ENCODE measurements at places on chromosomes 2 and 18.

GRCh38 chr2:221555494-221555846 lies 16.6 kb downstream of the EPHA4 start:
- DNase-seq = no peak

- no peak for DNase-seq
Measured at GRCh38 chr2:25926984-25927756, 48.9 kb upstream of the ASXL2 start.

- DNase-seq = no peak
Measured at GRCh38 chr2:186912979-186913378, 64.0 kb upstream of the ZSWIM2 start.

GRCh38 chr2:196076778-196077568 lies 8.3 kb upstream of the DNAH7 start:
- no peak for DNase-seq

DNA sequence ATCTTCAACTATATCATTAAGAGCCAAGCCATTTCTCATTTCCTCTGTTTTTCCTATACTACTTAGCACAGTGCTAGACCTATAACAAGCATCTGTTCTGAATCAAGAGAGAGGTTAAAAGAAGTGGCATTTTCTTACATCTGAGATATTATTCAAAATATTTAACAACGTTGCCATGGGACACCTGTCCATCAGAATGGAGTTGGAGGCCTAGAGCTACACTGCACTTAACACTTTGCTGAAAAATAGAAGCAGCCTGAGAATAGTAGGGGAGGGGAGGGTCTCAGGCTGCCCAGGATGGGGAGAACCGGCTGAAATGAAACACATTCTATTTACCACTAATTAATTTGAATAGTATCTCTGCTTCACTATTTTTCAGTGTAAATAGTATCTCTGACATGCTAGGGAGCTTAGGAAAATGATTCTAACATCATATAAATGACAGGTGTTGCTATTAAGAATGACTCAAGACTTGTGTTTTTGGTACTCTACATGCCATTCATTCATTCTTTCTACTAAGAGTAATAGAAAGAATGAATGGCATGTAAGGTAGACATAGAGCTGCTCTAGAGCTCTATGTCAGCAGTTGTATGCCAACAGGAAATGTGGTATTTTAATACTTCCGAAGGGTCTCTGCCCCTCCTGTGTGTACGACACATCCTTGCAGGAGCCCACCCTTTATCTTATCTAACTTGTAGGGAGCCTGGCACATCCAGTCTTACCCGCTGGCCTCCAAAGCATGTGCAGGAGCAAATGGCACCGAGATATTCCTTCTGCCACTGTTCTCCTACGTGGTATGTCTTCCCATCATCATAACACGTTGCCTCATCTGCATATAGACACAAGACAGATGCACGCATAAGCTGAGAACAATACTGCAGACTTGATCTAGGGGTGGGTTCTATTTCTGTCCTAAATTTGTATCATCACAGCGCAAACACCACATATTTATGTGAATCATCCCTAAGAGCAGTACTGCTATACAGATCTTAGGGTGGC lies 52.6 kb downstream of the ATIC start:
- no peak for DNase-seq

- no peak for DNase-seq
Measured at GRCh38 chr2:206639636-206640035, 2.7 kb upstream of the FAM237A start.

DNA sequence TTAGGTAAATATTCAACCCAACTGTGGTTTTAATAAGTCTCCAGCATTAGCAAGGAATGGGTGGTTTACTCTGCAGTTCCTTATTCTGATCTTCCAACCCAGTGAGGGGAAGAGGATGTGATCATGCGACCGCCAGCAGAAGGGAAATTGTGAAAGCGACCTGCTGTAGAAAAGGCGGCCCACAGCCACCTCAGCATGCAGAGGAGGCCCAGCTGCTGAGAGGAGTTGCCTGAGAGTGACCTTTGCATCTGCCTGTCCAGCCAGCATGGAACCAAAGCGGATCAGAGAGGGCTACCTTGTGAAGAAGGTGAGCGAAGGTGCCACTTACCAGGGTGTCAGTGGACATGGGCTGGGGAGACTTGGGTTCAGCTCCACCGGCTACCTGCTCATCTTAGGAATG lies at the start of gene PLEK:
PLEK (plus strand) TSS at position 196 of the 400 bp plus-strand sequence; CDS start at position 266, 70 bp downstream.
- no peak for DNase-seq

- DNase-seq = no peak
Measured at GRCh38 chr2:96663829-96664228, 21.3 kb downstream of the FER1L5 start.

- no peak for DNase-seq
Measured at GRCh38 chr18:73923866-73924265, 223.8 kb downstream of the FBXO15 start.

GRCh38 chr18:5558851-5559250 lies 15.1 kb upstream of the EPB41L3 start:
- DNase-seq = no peak

GRCh38 chr18:28112056-28112470 lies 64.9 kb downstream of the CDH2 start:
- DNase-seq = no peak

DNA sequence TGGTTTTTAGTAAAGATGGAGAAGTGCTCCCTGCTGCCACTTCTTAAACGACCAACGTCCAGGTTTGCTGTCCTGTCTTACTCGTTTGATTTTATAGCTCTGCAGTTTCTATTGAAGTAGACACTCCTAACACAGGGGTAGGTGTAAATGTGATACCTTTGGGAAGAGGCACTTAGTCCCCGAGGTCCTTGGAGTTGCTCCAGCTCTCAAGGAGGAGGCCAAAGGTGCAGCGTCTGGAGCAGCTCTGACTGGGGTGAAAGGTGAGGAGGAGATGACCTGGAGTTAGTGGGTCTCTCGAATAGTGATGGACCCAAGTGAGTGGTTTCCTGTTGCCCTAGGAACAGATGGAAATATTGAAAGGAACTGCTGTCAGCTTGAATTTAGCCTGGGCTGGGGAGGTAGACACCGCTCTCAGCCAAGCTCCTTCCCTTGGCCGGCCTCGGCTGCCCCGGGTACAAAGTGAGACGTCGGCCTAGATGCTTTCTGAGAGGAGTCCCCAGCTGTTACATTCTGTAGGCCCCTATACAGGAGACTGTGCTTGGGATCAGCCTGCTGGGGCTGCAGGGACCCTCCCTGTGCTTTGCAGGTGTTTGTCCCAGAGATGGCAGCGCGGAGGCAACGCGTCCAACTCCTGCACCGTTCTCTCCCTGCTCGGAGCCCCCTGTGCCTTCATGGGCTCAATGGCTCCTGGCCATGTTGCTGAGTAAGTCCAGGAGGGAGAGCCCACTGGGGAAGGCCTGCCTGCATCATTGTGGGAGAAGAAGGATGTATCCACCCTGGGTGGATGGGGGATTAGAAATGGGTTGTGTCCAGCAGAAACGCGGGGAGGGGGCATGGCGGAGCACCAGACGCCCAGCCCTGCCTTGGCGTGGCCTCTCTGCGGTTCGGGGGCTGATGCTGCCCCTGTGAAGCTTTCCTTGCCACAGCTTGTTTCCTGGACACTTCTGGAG lies 5.4 kb downstream of the KHK start:
- no peak for DNase-seq

DNA sequence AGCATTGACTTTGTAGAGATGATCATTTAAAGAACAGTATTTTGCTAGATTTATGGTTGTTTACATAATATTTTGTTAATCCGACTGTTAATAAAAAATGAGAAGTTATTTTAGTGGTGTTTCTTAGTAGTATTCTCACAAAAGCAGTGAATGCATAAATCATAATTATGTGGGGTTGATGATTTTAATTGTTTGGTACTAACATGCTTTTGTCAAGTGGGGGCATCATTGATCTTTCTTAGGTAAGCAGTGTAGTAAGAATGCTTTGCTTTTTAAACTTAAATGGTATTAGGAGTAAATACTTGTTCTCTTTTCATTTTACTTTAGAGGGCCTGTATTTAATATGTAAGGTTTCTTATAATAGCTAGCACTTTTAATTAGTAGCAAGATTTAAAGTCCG lies 109.2 kb upstream of the OTX1 start:
- no peak for DNase-seq

GRCh38 chr18:30328839-30329238 lies 713.7 kb downstream of the DSC3 start:
- DNase-seq = no peak

GRCh38 chr2:12177455-12178288 lies 431.2 kb downstream of the LPIN1 start:
- DNase-seq = no peak

DNA sequence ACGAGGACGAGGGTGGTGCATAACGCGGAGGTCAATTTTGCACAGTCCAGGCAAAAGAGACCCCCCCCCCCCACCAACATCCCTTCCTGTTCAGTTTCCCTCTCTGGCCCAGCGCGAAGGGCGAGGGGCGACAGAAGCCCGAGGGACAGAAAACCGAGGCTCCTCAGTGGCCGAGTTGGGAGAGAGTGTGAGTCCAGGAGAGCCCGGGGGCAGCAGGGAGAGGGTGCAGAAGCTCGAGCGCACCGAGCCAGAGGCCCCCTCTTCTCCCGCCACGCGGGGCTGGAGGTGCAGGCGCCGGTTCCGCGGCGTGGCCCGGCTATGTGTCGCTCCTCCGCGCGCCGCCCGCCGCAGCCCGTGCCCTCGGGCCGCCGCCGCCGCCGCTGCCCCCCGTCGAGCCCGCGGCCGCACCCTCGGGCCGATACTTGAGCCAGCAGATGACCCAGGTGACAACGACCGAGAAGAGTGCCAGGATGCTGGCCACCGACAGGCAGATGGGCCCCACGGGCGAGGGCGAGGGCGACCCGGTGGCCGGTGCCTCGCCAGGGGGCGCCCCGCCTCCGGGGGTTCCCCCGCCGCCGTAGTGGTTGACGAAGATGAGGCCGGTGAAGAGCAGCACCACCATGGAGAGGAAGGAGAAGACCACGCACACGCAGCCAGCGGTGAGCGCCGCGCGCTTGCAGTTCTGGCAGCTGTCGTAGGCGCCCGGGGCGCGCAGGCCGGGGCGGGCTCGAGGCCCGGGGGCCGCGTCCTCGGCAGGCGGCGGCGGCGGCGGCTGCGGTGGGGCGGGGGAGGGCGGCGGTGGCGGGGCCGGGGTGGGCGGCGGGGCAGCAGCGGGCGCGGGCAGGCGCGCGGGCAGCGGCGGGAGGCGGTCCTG lies 20.2 kb upstream of the PAX3 start:
- DNase-seq = no peak

DNA sequence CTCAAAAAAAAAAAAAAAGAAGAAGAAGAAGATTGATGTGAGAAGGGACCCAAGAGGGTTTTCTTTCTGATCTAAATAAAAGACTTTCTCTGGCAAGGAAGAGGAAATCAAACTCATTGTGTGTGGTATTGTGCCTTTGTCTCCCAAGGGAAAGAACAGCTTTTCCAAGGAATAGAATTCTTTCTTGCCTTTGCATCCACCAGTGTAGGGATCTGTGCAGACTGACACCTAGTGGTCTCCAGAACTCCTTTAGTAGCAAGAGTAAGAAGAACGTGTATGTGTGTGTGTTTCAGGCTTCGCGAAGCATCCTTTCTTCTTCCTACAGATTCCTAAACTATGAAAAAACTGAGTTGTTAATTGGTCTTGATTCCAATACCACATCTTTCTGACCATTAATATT lies 33.5 kb upstream of the CRIM1 start:
- no peak for DNase-seq

- no peak for DNase-seq
Measured at GRCh38 chr2:187299122-187299906, 148.7 kb downstream of the CALCRL start.

GRCh38 chr18:8890957-8891464 lies 185.7 kb downstream of the MTCL1 start:
- DNase-seq = no peak

DNA sequence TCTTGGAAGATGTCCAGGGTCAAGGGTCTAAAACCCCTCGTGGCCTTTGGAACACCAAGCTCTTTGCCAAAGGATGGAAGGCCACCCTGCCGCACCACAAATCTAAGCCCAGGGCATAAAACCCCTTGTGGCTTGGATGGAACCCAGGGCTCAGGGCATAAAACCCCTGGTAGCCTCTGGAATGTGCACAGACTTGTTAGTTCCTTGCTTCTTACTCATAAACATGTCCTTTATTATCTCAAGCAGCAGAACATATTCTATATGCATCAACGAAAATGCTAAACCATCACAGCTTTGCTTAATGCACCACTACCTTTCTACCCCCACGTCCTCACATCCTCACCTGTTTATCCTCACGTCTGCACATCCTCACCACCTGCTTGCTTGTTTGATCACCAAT lies 998.0 kb downstream of the DSC3 start:
- DNase-seq = no peak

GRCh38 chr2:152049541-152049940 lies 49.3 kb downstream of the CACNB4 start:
- DNase-seq = no peak

GRCh38 chr2:143026411-143027054 lies 102.7 kb upstream of the ARHGAP15 start:
- DNase-seq = no peak

DNA sequence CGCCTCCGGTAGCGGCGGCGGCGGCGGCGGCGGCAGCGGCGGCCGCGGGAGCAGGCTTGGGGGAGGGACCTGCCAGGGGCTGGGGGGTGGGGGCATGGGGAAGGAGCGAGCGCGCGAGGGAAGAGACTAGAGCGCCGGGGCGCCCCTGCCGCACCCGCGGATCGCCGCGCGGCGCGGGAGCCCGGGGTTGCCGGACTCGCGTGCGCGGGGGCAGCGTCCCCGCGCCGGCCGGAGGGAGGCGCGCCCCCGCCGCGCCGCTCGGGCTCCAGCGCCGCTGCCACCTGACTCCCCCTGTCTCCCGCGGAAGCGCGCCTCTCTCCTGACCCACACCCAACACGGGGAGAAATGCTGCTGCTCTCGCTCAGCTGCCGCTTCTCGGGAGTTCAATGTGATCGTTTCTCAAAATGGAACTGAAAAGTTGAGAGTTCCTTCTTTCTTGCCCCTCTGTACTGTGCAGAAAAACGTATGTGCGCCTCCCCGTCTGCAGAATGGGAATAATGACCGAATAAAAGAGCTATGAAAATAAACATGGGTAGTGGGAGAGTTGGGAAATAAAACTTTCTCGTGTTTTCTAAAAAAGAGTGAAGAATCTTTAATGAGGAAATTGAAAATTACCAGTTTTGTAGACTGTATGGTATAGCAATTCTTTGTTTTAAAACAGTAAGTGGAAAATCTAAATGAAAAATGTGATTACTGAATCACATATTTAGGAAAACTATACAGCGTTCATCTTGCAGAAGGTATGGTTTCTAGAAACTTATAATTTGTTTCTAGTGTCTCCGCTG lies 455 bp upstream of the TLK1 start:
- DNase-seq = peak; percentile 51

DNA sequence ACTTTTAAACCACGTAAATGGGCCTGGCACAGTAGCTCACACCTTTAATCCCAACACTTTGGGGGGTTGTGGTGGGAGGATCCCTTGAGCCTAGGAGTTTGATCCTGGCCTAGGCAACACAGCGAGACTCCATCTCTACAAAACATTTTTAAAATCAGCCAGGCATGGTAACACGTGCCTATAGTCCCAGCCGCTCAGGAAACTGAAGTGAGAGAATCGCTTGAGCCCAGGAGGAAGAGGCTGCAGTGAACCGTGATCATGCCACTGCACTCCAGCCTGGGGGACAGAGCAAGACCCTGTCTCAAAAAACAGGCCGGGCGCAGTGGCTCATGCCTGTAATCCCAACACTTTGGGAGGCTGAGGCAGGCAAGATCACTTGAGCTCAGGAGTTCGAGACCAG lies 12.2 kb downstream of the ROCK1 start:
- no peak for DNase-seq

- DNase-seq = no peak
Measured at GRCh38 chr2:116680256-116680936, 1134.1 kb upstream of the DDX18 start.

- no peak for DNase-seq
Measured at GRCh38 chr2:164015328-164016123, 279.7 kb upstream of the FIGN start.
